ENCODE measurements at places on chromosomes 16 and 17.

DNA sequence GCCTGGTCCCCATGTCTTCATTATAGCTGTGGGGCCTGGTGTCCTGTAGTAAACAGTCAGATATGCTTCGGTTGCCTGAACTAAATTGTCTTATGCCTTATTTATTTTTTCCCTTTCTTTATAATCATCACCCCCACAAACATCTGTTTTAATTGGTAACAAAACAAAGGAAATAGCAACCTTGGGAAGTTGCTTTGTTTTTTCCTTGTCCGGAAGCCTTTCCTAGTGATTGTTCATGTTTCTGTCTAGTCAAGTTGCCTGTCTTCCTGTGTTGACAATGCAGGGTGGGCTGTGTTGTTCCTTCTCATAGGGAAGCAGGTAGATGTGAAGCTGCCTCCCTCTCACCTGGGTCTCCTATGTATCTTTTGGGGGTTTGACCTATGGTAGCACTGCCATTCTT, 16.7 kb downstream of the PGS1 start:
- DNase-seq: no peak

- DNase-seq: peak; percentile 42
Measured at GRCh38 chr17:73657473-73658116, 13.3 kb upstream of the SDK2 start.

DNA sequence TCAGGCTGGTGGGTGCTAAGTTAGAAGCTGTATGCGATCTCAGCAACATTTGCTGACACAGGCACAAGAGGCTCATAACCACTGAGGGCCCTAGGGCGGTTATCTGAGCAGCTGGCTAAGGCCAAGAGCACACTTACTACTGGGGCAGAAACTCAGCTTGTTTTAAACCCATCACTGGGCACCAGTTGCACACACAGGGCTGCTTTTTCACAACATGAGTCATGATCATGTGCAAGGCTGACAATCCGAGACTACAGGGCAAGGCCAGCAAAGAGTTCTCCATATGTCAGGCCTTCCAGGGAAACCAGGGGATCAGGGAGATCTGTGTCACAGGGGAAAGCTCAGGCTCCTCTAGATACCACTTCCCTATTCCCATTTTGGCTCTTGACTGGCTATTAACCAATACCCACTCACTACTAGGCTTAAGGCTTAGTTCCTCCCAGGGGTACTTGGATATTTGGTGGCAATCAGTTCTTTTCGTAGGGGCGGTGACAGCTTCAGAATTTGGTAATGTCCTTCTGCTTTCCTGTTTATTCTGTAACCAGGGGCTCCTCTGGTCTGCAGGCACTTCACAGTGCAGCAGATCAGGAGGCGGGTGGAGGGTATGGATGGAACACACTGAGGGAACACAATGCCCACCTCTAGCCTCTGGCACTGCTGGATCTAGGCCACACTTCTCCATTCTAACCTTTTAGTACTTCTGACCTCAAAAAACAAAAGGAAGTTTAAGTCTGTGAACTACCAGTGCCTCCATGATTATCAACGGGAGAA, 44.9 kb upstream of the ERN1 start:
- no peak for DNase-seq

GRCh38 chr16:62450291-62450690, 414.1 kb upstream of the CDH8 start:
- no peak for DNase-seq

DNA sequence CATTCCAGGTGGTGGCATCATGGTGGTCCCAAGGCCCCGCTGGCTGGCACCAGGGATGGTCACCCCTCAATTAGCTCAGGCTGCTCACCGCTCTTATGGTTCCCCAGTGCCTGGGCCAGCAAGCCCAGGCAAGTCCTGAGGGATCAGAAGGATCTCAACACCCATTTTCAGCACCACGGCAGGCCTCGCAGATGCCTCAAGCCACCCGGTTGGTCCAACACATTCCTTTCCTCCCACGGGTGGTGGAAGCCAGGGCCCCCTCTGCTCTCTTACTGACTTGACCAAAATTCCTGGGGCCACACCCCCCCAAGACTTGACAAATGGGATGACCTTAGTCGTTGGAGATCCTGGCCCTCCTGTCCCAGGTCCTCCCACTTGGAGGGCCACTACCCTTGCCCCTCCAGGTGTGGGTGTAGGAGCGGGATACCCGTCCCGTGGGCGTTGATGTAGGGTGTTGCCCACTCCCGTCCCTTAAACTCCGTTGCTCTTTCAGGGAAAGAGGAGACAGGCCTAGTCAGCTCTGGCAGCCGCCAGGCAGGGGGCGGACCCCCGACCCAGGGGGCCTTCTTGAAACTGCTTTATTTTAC, 5.9 kb downstream of the ZNF205 start:
- DNase-seq: no peak

DNA sequence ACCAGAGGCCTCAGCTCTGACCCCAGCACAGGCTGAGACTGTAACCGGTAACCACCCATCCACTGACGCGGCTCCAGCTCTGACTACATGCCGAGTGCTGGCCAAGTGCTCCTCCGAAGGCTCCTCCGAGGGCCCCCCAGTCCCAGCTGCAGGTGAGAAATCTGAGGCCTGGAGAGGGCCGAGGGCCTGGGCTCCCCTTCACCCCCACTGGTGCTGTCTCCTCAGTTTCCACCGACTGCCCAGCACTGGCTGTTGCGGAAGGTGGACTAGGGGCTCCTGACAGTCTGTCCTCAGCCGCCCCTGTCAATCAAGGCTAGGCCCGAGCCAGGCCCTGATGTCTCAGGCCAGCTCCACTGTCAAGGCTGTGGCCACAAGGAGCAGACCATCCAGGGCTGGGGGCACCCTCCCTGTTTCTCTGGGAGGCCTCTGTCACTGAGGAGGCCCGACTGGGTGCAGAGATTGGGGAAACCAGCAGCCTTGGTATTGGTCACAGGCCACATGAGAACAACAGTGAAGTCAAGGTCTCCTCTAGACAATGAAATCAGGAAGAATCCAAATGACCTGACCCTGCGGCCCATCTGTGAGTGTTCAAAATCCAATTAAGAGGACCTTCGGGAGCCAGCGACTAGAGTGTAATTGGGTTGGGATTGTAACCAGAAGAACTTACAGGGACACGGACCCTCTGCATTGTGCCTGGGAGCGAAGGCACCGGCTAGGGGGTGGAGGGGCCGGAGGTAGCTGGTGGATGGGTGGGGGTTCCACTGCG, 5.1 kb downstream of the TMEM235 start:
- DNase-seq: no peak

DNA sequence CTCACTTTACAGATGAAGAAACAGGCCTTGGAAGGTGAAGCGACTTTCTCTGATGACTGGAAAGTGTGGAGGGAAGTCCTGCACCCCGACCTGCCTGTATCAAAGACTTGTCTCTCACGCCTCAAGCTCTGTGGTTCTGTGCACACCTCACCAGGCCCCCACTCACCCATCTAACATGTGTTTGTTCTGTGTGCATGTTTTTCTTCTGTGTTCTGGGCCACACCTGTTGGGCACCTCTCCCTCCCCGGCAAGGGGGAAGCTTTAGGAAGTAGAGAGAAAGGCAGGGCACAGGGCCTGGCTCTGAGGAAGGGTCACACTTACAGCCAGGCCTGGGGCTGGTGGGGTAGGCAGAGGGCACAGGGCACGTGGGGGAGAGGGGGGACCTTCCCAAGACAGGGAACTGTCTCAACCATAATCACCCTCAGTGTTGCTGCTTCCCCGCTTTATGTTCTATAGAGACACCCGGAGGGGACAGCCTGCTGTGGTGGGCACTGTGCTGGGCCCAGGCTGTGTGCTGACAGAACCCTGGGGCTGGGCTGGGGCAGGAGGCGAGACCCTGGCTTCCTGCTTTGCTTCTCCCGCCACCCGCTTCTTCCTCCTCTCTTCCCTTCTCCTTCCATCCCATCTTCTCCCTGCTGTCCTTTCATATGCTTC, 7.3 kb downstream of the RPRML start:
- DNase-seq: no peak

DNA sequence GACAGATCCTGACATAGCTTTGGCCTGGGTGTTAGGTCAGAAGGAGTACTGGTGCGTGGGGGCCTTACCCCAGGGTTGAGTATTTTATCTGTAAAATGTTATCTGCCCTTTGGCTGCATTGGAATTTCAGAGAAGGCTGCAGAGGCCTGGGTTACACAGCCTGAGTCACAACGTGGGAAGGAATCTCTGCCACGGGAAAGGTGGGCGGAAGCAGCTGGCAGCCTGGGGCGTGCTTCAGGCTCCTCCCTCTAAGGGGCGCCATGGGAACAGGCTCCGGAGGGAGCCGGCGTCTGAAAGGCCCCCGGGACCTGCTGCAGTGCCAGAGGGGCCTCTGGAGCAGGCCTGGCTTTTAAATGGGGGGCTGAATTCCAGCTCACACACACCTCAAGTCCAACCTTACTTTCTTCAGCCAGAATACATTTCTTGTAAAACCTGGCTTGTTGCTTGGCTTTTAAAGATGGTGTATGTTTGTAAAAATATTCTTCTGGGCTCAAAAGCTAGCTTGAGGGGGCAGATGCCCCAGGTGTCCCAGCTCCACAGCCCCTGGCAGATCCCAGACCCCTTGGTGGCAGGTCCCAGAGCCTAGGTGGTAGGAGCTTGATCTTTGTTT, 142.2 kb downstream of the RAB11FIP4 start:
- DNase-seq: no peak

- no peak for DNase-seq
Measured at GRCh38 chr17:65121916-65122806, 15.0 kb upstream of the RGS9 start.

- DNase-seq: no peak
Measured at GRCh38 chr16:88467541-88467944, 14.5 kb downstream of the ZFPM1 start.

DNA sequence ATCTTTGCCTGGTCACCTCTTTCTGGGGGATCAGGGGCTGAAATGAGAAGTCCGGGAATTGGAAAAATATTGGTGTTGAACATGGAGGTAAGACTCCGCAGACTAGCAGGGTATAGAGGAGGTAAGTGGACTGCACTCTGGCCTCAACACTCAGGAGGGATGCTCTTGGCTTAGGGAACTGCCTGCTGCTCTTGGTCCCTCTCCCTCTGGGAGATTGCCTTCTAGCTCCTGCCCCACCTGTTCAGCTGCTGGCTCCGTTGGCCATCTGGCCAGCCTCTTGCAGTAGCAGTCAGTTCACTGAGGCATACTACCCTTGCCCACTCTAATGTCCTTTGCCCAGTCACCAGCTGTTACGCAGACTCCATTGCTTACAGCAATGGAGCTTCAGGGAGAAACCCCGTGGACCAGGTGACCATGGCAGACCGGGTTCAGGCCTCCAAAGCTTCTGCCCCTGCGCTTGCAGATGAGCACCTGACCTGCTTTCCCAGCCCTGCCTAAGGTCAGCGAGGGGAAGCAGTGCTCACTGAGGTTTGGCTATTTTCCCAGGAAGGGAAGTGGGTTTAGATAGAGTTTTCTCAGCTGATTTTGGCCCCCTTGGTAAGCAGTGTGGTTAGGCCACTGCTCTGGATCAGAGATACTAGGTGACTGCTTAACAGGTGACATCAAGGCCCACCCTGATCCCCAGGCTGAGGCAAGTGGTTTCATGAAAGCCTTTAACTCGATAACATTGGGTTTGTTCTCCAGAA, 11.9 kb downstream of the CDK5RAP3 start:
- DNase-seq: no peak

All from prostate gland (tissue), 2 donors.